Fibroblast of upper back skin (primary cell): ENCODE measurements at places on chromosomes 1 and 21.

DNA sequence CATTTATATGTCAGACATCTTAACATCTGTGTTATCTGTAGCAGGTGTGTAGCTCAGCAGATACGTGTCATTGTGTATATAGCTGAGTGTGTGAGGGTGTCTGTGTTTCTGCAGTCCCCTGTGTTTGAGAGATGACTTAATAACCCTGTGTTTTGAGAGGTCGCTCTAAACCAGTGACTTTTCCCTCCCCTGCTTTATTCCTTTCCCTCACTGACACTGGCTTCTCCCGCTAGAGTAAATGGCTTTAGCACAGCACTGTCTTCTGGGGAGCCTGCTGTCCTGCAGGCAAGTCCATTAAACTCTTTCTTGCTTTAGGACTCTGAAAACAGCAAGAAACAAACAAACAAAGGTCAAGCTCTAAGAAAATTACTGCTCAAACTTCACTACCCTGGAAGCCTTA lies 53.0 kb downstream of the VANGL1 start:
- DNase-seq = no peak

- DNase-seq = no peak
These were observed 174.6 kb downstream of the HLX start for GRCh38 chr1:221053889-221054288.

DNA sequence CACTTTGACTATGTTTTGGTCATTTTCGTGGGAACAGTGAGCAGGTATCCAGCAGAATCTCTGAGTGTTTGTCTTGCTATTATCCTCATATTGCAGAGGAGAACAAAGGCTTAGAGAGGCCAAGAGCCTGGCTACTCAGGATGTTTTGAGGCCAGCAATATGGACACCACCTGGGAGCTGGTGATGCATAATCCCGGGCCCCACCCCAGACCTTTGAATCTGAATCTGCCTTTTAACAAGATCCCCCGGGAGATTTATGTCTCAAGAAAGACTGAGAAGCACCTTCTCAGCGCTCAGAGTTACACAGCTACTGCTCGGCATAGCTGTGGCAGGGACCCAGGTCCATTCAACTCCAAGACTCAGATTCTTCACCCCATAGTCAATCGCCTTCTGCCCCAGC lies 72.8 kb downstream of the PTPRU start:
- no peak for DNase-seq

- no peak for DNase-seq
These were observed 40.4 kb upstream of the RPL11 start for GRCh38 chr1:23651069-23651808.

- no peak for DNase-seq
These were observed 29.2 kb downstream of the POFUT2 start for GRCh38 chr21:45258466-45258865.
